Thymus (tissue), 14 donors: ENCODE measurements at places on chromosomes 5 and 9. TPM values are rescaled to one million over a fixed set of nuclear protein-coding genes. Genes with fewer than 3 reads are reported as not detected.

The EIF4E1B gene
- total RNA-seq, result 0.05 TPM

The TERT gene
- total RNA-seq, result 3.4 TPM

The OGN gene
- 10.1 TPM for total RNA-seq

The PCDHA5 gene
- not detected for total RNA-seq

The MZB1 gene
- total RNA-seq, result 400 TPM

The GPR21 gene
- total RNA-seq, result not detected

The OR13C5 gene
- not detected for total RNA-seq

The RNF224 gene
- 0.05 TPM for total RNA-seq

The ABLIM3 gene
- 1.4 TPM for total RNA-seq

The SPINK6 gene
- 1.2 TPM for total RNA-seq

The KCNIP1 gene
- total RNA-seq, result 0.09 TPM

The PRRT1B gene
- total RNA-seq, result not detected

DNA sequence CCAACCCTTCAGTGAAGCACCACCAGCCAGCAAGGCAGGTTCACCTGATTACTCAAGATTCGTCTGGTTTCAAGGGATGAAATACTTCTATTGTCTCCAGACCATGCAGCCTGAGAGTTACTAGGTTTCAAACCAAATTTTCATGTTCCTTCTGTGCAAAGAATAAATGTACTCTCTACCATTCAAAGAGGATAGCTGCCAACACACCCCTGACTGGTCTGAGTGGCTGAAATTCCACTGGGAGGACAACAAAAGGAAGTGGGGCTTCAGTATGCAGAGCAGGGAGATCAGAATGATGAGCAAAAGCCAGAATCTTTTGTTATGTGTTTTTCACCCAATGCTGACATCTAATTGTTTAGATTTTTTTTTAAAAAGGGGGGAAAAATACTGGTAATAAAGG is 356.3 kb downstream of the BNC2 start:
- DNase-seq, result no peak

- no peak for DNase-seq
Observed at GRCh38 chr5:75640395-75640794, 29.1 kb downstream of the ANKDD1B start.

GRCh38 chr9:132914924-132915323 is 29.5 kb downstream of the TSC1 start:
- DNase-seq, result no peak

DNA sequence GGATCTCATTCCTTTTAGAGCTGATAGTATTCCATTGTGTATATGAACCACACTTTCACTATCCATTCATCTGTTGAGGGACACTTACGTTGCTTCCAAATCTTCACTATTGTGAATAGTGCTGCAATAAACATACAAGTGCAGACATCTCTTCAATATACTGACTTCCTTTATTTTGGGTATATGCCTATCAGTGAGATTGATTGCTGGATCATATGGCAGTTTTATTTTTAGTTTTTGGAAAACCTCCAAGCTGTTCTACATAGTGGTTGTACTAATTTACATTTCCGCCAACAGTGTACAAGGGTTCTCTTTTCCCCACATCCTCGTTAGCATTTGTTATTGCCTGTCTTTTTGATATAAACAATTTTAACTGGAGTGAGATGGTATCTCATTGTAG is 33.8 kb upstream of the LECT2 start:
- no peak for DNase-seq

GRCh38 chr9:34010979-34011378 is 37.7 kb downstream of the UBAP2 start:
- DNase-seq, result no peak

- DNase-seq, result no peak
Observed at GRCh38 chr5:58241389-58241788, 218.5 kb downstream of the PLK2 start.

DNA sequence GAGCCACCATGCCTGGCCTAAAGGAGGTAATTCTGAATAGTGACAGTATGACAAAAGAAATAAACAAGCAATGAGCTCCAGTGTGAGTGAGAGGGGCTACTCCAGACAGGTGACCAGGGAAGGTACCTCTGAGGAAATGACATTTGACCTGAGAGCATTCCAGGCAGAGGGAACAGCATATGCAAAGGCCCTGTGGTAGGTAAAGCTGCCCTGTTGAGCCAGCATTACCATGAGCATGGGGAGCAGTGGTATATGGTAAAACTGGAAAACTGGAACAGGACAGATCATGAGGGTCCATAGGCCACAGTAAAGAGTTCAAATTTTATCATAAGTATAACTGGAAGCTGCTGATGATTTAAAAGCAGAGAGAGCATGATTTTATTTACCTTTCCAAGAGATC is 6.0 kb upstream of the SFXN1 start:
- DNase-seq, result no peak

GRCh38 chr5:134085411-134085810 is 29.1 kb upstream of the TCF7 start:
- DNase-seq, result no peak

- DNase-seq, result no peak
Observed at GRCh38 chr5:77131361-77131760, 44.3 kb upstream of the ZBED3 start.

GRCh38 chr9:38380872-38381534 is 11.5 kb upstream of the ALDH1B1 start:
- DNase-seq, result no peak

DNA sequence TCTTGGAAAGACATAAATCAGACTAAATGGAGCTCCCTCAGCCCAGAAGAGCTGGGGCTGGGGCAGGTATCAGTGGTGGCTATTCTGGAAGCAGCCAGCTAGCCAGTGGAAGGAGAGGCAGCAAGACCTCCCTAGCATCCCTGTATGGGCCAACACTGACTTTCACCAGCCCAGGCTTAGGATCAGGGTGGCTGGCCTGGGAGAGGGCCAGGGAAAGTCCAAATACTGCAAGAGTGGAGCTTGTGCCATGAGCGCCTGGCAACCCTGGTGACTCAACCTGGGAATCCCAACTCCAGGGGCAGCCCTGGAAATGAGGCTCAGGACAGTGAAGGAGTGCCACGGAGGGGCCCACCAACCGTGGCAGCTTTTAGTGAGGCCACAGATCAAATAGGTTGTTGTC is 7.6 kb upstream of the IRF1 start:
- no peak for DNase-seq

DNA sequence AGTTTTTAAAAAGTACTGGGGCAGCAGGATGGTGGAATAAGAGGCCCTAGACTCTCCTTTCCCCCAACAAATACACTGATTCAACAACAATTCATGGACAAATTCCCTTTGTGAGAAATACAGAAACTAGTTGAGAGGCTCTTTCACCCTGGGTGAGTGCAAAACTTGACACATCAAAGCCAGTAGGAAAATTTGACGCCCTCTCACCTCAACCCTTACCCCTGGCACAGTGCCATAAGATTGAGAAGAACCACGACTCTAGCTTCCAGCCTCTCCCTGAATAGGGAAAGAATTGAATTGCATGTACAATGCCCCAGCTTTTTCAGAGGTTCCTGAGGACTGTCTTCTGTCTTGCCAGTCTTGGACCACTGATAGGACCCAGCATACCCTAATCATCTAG is 12.3 kb downstream of the KIF4B start:
- no peak for DNase-seq

DNA sequence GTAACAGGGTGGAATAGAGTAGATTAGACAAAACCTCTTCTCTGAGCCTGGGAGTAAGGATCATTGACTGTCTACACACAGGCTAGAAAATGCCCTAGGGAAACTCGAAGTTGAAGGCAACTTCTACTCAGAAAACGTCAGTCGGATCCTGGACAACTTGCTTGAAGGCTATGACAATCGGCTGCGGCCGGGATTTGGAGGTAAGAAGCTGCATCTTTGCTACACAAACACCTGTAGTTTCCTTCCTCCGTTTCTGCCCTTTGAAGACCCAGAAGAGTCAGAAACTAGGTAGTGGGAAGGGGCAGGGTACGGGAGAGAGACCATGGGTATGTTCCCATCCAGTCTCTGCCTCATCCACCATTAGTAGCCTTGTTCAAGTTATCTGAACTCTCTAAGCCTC is 628 bp downstream of the GABRA6 start:
- DNase-seq, result no peak

GRCh38 chr5:89255845-89256463 is 373.0 kb upstream of the MEF2C start:
- DNase-seq, result no peak

GRCh38 chr9:84975926-84976325 is 306.4 kb downstream of the NTRK2 start:
- DNase-seq, result no peak

GRCh38 chr5:90562341-90562740 is 3.7 kb downstream of the ADGRV1 start:
- DNase-seq, result no peak

GRCh38 chr5:42301349-42301748 is 121.9 kb upstream of the GHR start:
- no peak for DNase-seq

GRCh38 chr5:93676704-93677103 is 64.7 kb downstream of the POU5F2 start:
- DNase-seq, result no peak

GRCh38 chr5:81005708-81006107 is 45.5 kb downstream of the RASGRF2 start:
- no peak for DNase-seq

- DNase-seq, result no peak
Observed at GRCh38 chr5:72210888-72211678, 103.8 kb downstream of the MAP1B start.

DNA sequence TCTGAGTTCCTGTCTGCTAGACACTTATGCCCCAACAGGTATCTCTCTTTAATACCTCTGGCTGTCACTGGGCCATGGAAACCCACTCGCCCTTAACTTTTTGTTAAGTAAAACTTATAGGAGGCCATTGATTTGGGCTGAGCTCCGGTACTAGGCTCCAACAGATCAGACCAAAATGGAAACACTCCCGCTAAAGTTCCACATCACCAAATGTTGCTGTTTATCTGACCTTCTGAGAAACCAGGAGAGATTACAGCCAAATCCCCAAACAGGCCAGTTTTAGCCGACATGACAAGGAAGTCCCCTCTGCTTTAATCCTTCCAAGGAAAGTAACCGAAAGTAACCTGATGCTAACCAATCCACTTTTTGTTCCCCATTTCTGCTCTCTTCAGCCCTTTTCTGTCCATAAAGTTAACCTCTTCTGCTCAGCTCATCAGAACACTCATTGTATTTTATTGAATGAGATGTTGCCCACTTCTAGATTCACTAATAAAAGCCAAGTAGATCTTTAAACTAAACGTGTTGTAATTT is 115.2 kb upstream of the LHFPL2 start:
- no peak for DNase-seq

DNA sequence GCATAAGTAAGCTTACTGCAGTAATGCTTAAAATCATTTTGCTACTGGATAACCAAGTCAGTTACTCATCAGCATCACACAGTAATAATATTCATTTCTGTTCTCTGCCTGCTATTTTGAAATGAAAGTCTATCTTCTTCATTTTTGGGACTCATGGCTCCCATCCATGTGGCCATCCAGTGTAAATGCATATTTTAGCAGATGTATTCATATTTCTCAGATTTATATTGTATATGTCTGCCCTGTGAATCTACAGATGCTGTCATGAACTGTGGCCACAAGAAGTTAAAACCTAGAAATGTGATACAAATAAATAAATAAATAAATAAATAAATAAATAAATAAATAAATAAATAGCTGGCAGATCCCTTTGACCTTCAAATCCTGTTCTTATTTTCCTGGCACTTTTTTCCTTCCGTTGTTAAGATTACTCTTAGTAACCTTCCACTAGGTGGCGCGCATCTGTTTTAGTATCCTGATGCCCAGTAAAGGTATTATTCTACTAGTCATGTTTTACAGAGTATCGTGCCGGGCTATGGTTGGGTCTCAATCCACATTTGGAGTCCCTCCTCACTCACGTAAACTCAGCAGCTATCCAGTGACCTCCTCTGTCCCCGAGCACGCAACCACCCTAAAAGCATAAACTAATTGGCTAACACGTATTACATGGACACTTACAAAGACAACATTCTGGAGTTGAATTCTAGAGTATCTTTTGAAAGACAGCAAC is 79.2 kb upstream of the IL7R start:
- DNase-seq, result peak; percentile 60

DNA sequence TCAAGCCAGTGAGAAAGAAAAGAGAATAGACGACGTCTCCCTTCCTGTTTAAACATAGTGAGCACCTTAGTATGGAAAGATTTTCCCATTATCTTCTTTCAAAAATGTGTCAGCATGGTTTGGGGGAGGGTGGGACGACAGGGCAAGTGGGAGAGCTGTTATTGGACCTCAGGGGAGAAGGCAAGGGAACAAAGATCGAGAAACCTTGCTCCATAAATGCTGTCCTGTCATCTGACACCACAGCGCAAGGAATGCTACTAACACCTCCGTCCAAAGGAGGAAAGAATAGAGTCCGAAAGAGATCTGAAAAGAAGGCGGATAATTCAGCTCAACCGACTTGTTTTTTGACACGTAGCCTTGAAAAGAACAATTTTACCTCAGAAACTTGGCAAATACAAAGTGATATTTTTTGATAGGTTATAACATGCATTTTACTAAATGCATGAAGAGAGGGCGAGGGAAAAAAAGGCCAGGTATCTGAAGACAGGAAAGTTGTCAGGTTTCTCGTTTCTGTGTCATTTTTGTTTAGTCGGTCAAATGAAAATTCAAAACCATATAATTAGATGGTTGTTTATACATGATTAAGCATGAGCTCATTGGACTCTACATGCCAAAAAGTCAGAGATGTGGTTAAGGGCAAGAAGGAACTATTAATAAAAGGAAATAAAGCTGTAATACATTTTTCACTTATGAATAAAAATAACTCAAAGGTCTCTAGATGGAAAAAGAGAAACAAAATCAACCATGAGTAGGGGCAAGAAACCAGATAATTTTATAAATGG is 155.7 kb downstream of the GLIS3 start:
- no peak for DNase-seq

DNA sequence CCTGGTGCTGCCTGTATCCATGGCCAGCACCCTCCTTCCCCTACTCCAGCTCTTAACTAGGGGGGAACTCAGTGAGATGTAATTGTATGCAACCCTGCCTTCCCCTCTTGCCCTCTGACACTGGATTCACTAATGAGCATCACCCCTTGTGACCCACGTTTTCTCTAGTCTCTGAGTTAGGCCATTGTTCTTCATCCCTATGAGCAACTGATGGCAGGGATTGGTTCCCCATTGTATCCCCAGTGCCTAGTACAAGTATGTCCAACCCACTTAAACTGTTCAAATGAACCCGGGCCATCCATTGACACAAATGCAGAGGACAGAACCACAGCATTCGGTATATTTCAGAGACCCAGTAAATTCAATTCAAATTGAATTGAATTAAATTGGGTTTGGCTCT is 77.6 kb upstream of the ASTN2 start:
- DNase-seq, result no peak

DNA sequence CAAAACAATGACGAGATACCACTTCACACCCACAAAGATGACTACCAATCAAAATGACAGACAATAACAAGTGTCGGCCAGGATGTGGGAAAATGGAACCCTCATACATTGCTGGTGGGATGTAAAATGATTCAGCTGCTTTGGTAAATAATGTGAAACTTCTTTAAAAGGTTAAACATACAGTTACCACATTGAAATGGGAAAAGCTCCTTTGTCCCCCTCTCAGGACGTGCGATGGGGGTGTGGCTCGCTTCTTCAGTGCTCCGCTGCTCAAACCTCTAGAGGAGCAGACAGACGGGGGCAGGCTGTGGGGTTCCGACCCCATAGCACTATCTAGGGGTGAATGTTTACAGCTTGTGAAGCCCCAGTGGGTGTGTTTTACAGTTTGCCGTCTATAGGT is 8.0 kb upstream of the PLPP6 start:
- no peak for DNase-seq

GRCh38 chr9:127987103-127987614 is 6.4 kb upstream of the EEIG1 start:
- DNase-seq, result no peak
